Ovary (tissue), 10 donors: ENCODE measurements at places on chromosomes 13 and 19. TPM values are rescaled to one million over a fixed set of nuclear protein-coding genes. Genes with fewer than 3 reads are reported as not detected.

- DNase-seq = no peak
Observed at GRCh38 chr13:85575110-85575509, 224.1 kb downstream of the SLITRK6 start.

GRCh38 chr19:52734893-52735661, at the start of gene ZNF611:
Gene ZNF611 (minus strand): TSS chr19:52735044. CDS start chr19:52715894, 19,150 bp downstream.
- DNase-seq = peak; percentile 98

- DNase-seq = no peak
Observed at GRCh38 chr13:36872621-36873020, 47.4 kb downstream of the SMAD9 start.

GRCh38 chr19:5006201-5006600, 37.3 kb downstream of the KDM4B start:
- DNase-seq = no peak

GRCh38 chr13:99267927-99268326, 9.7 kb upstream of the GPR18 start:
- no peak for DNase-seq

DNA sequence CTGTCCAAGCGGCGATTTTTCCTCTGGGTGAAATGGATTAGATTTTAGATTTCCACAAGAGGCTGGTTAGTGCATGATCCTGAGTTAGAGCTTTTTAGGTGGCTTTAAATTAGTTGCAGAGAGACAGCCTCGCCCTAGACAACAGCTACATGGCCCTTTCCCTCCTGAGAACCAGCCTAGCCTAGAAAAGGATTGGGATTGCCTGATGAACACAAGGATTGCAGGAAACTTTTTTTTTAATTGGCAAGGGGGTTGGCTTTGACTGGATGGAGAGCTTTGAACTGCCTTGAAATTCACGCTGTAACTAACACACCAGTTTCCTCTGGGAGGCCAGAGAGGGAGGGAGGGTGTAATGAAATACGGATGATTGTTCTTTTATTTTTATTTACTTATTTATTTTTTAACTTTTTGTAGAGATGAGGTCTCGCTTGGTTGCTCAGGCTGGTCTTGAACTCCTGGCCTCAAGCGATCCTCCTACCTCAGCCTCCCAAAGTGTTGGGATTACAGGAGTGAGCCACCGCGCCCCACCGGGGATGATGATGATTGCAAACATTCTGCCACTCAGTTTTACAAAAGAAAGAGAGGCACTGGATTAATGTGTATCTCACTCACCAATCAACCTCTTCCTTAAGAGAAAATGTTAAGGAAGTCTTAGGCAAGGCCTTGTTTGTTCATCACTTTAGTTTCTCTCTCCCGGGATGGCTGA, 1.9 kb downstream of the LDLR start:
- DNase-seq = no peak

DNA sequence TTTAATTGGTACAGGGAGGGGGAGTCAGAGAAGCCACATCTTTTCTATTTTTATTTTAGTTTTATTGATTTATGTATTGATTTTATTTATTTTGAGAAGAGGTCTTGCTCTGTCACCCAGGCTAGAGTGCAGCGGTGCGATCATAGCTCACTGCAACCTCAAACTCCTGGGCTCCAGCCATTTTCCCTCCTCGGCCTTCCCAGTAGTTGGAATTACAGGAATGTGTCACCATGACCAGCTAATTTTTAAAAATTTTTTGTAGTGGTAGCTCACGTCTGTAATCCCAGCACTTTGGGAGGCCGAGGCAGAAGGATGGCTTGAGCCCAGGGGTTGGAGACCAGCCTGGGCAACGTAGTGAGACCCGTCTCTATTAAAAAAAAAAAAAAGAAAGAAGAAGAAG, 4.1 kb downstream of the IL27RA start:
- DNase-seq = no peak

DNA sequence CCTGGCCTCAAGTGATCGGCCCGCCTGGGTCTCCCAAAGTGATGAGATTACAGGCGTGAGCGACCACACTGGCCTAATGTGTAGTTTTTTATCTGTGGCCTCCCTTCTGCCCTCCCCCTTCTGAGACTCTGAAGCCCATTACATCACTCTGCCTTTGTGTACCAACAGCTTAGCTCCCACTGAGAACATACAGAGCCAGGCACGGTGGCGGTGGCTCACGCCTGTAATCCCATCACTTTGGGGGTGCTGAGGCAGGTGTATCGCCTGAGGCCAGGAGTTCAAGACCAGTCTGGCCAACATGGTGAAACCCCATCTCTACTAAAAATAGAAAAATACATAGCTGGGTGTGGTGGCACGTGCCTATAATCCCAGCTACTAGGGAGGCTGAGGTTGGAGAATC, 12.6 kb downstream of the NCR1 start:
- no peak for DNase-seq

GRCh38 chr19:41887711-41888382, 4.9 kb downstream of the ARHGEF1 start:
- no peak for DNase-seq

DNA sequence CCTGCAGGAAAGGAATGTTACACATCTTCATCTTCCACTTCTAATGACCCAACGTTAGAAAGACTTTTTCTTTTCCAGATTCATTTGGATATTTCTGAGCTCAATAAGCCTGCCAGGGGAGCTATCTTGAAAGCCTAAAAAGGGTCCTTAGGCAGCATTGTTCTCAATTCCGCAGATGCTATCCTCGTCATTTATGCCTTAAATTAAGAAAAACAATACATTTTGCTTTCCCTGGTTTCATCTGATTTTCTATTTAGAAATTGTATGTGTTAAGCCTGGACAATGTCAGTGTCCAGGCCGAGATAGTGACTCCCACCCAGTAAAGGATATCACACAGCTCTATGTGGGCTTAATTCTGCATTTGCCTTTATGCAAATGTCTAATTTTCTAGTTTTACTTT, 721.3 kb downstream of the DIAPH3 start:
- no peak for DNase-seq

GRCh38 chr19:14033946-14034345, 2.4 kb downstream of the IL27RA start:
- DNase-seq = no peak

DNA sequence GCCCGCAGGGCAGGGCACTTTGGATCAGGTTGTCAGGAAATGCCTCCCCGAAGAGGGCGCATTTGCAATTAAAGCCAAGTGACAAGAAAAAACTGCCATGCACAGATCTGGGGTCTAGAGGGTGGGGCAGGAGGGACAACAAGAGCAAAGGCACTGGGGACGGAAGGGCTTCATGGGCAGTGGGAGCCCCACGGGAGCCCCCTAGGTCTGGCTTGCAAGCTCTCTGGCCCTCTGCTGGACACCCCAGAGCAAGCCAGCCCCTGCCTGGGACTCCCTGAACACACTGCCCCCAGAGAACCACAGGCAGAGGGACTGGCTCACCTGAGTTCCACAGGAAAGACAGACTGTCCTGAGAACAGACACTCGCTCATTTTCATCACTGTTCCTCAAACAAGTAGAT, 30.2 kb upstream of the C19orf12 start:
- no peak for DNase-seq

GRCh38 chr13:20332361-20333096, 100.4 kb upstream of the GJB6 start:
- no peak for DNase-seq

- no peak for DNase-seq
Observed at GRCh38 chr13:19927117-19927748, 31.3 kb upstream of the ZMYM2 start.

- no peak for DNase-seq
Observed at GRCh38 chr13:26787961-26788360, 27.4 kb upstream of the GPR12 start.

- no peak for DNase-seq
Observed at GRCh38 chr19:47419030-47419783, at the start of gene MEIS3. Gene MEIS3 (minus strand): TSS chr19:47419527. CDS start chr19:47419081, 446 bp downstream.

- no peak for DNase-seq
Observed at GRCh38 chr13:83563499-83563898, 318.8 kb downstream of the SLITRK1 start.

DNA sequence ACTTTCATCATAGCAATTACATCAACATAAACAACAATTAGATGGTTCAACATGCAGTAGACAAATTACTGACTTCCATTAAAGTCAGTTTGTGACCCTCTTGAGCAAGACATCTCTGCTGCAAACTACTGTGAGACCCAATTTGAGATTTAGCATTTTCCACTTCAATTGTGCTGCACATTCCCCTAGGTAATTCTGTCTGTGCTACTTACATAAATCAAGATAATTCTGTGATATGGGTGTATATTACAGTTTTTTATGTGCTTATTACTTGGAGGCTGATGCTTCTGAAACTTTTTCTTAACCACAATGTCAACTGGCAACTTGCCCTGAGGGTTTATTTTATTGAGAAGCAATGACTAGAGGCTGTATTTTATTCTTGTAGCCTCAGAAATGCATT, 1714.4 kb downstream of the OLFM4 start:
- DNase-seq = no peak

DNA sequence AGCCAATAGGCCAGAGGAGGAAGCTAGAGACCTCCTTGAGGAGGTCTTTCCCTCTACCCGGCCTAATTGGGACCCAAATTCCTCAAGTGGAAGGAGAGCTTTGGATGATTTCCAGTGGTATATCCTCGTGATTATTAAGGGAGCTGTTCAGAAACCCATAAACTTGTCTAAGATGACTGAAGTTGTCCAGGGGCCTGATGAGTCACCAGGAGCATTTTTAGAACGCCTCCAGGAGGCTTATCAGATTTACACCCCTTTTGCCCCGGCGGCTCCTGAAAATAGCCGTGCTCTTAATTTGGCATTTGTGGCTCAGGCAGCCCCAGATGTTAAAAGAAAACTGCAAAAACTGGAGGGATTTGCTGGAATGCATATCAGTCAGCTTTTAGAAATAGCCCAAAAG, 198.1 kb downstream of the ZNF486 start:
- no peak for DNase-seq

CD33 gene
- 2.4 TPM for total RNA-seq

WASF3 gene
- total RNA-seq = 33.7 TPM

EHD2 gene
- total RNA-seq = 147 TPM

PSG1 gene
- not detected for total RNA-seq

EFNA2 gene
- total RNA-seq = not detected

FGF21 gene
- not detected for total RNA-seq

SLC25A23 gene
- 70.0 TPM for total RNA-seq

TFPT gene
- total RNA-seq = 14.0 TPM

C19orf85 gene
- total RNA-seq = not detected

SLC5A5 gene
- not detected for total RNA-seq

PSG7 gene
- not detected for total RNA-seq
